ENCODE measurements at places on chromosomes 6 and 20.
A peak's percentile ranks its signal among the peaks of the same experiment; 100 is the strongest.

GRCh38 chr20:15111654-15112053 is 774.2 kb upstream of the FLRT3 start:
- DNase-seq, result no peak

DNA sequence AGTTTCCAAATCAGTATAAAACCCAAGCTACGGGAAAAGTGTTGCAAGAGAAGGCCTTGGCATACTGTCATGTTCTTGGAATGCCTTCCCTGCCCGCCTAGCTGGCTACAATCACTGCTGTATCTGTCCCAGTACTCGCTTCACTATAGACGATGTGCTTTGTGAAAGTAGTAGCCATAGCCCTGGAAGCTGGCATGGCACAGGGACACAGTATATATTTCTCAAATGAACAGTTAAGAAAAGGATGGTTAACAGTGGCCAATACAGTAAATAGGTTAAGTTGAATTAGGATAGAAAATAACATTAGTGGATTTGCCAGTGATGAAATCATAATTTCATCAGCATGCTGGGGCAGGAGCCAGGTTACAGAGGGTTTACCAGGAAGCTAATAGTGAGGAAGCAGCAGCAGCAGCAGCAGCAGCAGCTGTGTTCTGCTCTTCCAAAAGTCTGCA is 499.3 kb downstream of the CDKAL1 start:
- DNase-seq, result no peak

DNA sequence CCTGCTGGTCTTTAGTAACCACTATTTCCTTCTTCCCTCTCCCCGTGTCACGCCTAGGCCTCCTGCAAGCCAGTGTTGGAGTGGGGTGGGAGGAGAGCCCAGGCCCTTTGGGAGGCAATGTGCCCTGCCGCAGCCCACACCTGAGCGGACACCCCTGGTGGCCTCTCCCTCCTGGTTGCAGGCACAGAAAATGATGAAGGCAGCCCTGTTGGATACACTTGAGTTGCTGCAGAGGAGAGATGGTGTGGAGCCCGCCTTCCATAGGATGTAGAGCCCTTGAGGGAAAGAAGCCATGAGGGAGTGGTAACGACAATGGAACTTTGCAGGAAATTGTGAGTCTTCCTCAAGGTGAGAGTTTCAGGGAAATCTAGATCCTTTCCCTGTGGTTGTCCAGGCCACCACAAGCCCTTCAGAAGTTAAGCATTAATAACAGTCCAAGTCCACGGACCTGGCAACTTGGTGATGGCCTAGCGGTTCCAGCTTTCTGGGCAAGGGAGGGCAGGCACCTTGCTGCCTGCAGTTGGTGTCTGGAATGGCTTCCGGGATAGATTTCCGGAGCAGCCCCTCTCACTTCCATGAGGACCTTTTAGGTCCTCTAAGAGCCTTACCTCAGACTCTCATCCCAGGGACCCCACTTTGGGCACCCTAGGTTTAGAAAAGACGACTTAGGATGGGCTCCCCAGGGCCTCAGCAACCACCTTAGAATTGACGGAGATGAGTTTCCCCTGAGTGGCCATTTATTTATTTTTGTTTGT is 67.3 kb upstream of the NXT1 start:
- no peak for DNase-seq

DNA sequence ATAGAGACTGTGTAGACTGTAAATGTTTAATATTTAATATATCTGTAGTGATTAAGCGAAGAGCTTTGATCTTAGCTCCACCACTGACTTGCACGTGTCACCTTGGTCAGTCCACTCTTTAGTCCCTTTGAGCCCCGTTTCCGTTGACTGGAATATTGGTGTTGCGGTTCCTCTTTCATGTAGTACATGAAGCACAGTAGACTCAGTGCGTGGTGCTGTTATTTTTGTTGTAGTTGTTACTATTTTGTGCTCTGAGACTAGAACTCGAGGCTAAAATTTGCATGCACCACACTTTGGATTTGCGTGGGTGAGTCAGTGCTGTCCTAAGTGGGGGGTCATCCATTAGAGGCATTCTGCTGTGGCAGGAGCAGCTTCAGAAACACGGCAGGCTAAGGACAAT is 291.4 kb downstream of the QKI start:
- no peak for DNase-seq

DNA sequence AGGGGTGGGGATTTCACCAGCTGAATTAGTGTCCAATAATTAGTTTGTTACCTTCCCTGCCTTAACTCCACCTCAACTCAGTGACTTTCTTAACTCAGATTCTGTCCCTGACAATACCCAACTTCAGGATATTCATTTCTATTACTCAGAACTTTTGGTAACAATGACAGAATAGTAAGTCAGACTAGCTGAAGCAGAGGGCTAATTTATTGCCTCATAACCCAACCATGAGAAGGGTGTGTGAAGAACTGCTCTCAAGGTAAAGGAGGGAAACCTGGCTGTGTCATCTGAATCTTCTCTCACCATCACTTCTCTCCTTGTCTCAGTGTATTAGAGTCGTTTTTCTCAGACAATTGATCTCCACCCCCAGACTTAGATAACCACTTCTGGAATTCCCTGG is 1.2 kb upstream of the PI3 start:
- DNase-seq, result no peak

GRCh38 chr20:35303735-35304491 is 11.7 kb upstream of the FAM83C start:
- DNase-seq, result peak; percentile 77

DNA sequence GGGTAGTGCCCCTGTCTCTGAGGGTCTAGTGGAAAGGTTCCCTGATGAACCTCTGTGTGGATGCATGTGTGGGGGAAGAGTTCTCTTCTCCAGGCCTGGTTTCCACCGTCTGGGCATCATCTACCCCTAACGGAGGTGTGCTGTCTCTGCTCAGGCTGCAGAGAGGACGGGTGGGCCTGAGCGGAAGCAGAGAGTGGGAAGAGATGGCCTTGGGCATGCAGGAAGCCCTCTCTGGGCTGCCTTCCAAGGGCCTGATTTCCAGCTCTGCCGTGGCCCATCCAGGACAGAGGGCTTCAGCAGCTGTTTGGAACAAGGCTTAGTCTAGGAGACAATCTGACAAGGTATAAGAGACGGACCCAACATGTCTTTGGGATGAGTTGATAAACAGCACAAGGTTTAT is 220.1 kb upstream of the DTNBP1 start:
- no peak for DNase-seq

DNA sequence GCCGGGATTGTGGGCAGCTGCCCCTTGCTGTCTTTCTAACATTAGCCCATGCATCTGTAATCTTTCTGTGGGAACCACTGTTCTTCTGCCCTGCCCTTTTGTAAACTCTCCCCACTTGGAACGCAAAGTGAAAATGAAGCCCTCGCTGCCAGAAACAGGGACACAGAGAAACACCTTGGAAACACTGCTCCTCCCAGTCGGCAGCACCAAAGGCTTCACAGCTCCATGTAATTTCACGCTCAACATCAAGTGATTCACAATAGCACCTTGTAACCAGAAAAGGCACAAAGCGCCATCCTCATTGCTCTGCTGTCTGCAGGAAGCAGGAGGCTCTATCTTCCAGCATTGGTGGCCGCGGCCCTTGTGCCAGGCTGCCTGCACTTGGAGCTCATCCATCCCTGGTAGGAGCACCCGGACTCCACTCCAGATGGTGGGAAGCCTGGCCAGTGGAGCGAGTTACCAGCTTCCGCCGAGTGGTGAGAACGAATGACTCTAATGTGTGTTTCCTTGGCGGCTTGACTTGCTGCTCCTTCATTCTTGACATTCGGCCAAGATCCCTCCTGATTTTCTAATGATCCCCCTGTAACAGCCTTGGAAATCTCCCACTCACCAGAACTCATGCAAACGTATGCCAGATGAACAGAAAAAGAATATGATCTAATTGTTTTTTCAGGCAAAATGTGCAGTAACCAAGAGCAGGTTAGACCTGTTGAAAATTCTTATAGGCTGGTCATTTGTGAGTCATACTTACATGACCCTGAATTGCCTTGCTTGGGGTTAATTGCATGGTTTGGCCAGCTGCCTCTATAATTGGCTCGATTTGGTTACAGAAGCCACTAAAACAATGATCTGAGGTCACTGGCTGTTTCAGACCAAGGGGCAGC is 169.1 kb upstream of the CDYL start:
- no peak for DNase-seq

GRCh38 chr6:83536034-83536646 is 23.8 kb downstream of the PRSS35 start:
- peak; percentile 12 for DNase-seq

DNA sequence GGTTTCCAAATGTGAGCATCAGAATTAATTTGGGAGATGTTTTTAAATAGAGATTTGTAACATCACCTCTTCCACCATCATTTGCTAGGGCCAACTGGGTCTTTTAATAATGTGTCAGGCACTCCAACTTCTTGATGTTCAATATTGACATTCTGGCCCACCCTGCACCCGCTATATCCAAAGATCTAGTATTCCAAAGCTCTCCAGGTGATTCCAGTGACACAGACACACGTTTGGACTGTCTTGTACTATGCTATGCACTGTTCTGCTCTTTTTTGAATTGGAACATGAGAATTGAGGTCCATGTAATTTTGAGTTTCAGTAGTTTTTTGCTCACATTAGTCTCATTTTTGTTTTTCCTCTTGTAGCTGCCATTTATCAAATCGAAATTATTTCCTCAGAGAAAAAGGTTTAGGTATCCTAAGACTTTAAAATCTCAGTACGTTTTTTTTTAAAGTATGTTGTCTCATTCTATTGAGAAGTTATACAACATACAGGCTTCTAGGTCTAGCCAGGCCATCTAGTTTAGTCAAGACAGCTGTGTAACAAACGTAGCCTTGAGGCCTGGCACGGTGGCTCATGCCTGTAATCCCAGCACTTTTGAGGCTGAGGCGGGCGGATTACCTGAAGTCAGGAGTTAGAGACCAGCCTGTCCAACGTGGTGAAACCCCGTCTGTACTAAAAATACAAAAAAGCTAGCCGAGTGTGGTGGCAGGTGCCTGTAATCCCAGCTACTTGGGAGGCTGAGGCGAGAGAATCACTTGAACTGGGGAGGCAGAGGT is 3.1 kb downstream of the BICRAL start:
- no peak for DNase-seq

GRCh38 chr6:136718476-136718875 is 73.8 kb downstream of the MAP3K5 start:
- DNase-seq, result no peak

DNA sequence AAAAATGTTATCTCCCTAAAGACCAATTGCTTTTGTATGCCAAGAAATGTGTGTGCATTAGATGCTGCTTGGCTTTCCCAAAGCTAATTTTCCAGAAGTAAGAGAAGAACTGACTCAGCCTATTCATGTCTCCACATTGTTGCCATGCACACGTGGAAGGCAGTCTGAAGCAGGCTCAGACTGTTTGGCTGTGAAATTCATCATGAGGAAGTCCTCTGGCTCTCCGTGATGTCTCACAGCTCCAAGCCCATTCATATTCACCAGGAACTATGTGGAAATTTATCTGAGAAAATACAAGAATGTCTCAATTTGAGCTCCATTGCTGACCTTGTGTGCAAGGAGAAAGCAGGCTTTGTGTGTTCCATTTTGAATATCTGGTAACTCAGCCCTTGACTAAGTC is 1022.2 kb upstream of the GJE1 start:
- no peak for DNase-seq

DNA sequence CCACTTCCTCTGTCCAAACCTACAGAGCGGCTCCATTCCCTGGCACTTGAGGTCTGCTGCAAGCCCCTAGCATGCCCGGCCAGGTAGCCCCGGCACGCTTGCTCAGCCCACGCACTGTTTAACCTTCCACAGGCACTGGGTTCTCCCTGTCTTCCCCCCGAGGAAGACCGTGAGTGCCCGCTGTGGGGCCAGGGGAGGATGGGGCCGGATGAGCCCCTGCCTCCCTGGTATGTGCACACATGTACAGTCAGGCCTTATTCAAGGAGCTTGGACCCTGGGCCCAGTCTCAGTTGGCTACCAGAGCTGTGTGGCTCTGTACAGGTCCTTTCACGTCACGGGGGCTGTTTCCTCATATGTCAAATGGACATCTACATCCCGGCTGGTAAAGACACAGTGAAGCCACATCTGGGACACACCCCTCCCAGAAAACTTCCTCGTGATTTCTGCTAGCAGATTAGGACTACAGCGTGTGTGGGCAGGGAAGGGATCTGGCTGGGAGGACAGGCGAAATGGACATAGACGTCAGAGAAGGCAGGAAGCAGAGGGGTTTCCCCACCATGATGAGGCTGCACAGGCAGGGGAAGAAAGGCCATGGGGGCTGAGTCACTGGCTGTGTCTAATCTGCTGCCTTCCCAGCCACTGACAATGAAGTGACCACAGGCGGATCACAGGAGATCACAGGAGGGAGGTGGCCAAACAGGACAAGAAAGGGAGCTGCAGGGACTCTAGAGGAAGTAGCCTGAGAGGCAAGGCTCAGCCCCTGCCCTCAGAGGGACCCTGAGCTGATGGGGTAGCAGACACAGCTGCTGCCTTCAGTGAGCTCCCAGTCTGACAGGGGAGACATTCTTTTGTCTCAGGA is 62.9 kb downstream of the MRPL14 start:
- peak; percentile 38 for DNase-seq

GRCh38 chr6:144744720-144745119 is 459.6 kb downstream of the UTRN start:
- DNase-seq, result no peak

GRCh38 chr6:131510094-131510493 is 62.9 kb upstream of the ARG1 start:
- no peak for DNase-seq

GRCh38 chr6:54503144-54503543 is 194.9 kb downstream of the TINAG start:
- no peak for DNase-seq

DNA sequence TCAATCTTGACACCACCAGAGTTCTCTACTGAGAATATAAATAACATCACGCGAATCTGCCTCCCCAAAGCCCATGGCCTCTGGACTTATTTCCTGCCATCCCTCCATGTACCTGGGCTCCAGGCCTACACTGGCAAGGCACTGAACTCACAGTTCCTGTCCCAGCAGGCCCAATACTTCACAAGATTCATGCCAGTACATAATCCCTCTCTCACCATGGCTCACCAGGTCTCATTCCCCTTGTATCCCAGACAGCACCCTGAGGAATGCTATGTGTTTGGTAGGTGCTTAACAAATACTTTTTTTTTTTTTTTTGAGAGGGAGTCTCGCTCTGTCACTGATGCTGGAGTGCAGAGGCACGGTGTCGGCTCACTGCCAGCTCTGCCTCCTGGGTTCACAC is 1.9 kb downstream of the KIF16B start:
- no peak for DNase-seq

- no peak for DNase-seq
These were observed 27.8 kb downstream of the TNFAIP3 start for GRCh38 chr6:137894779-137895385.

GRCh38 chr20:19757487-19758132 is 448 bp upstream of the RIN2 start:
- DNase-seq, result no peak

GRCh38 chr6:16493112-16493511 is 254.7 kb downstream of the GMPR start:
- DNase-seq, result no peak

DNA sequence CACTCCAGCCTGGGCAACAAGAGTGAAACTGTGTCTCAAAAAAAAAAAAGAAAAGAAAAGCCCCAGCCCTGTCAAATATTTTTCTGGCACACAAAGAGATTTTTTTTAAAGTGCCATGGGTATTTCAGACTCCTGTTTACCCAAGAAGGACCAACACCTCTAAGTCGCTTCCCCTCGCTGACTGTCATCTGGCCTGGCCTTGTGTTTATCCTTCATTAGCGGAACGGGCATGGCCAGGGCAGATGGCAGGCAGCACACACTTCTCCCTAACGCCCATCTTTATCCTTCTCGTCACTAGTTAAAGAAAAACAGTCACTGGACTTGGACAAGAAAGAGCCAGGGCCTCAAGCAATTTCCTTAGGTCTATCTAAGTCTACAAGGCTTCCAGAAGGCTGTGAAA is 7.3 kb upstream of the CBFA2T2 start:
- no peak for DNase-seq
